ENCODE measurements at places on chromosomes 4 and X. TPM values are rescaled to one million over a fixed set of nuclear protein-coding genes. Genes with fewer than 3 reads are reported as not detected.

DNA sequence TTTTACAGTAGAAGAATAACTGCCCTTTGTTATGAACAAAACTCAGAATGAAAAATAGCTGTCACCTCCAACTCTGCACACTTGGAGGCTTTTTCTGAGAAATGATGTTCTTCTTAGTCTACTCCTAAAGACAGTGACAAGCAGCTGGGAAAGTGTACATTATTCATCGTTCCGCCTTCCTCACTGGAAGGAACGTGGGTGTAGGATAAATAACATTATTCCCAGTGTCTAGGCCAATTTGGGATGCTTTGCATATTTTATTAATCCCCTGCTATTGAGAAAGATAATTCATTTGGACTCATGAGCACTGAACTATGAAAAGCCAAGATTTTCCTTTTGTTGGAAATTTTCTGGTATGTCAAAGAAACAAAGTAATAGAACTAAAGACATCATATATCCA, 87.8 kb downstream of the VCX2 start:
- no peak for DNase-seq

GRCh38 chr4:1290165-1290977, 680 bp downstream of the MAEA start:
- DNase-seq = no peak

DNA sequence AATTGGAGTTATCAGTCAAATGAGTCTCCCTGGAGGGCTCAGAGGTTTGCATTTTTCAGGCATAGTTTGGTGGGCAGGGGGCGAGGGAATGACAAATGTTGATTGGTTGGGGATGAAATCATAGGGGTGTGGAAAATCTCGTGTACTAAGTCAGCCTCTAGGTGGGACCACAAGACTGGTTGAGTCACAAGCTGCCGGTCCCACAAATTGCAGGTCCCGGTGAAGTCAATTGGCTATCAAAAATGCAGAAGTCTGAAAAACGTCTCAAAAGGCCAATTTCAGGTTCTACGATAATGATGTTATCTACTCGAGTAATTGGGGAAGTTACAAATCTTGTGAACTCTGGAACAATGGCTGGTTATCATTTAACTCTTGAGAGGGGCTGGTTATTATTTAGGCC, 98.8 kb upstream of the DHX15 start:
- no peak for DNase-seq

The HTATSF1 gene
- 63.5 TPM for total RNA-seq

DNA sequence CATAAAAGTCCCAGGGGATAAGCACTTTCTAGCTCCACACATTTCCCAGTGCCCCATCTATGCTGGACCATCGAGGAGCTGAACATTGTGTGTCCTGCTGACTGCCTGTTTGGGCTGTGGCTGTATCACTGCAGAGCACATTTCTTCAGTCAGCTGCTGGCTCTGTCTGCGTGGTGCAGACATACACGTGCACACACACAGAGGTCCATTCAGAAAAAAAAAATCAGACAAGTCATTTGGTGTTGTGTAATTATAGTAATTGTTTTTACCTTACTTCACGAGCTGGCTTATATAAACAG, 1.1 kb upstream of the PDLIM3 start:
- DNase-seq = no peak

DNA sequence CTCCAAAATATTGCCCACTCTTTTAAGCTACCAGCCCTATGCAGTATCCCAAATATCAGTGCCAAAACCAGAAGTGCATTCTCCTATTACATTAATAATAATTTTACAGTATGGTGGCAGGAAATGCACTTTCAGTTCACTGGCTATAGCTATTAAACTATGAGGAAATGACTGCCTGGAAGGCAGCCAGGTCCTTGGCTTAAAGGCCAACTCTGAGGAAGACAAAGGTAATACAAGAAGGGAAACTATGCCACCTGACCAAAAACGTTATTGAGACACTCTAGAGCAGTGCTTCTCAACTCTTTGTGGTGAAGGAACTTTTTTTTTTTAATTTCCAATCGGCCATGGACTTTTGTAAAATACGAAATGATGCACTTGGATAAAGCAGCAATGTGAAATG, 133.6 kb upstream of the VAMP7 start:
- no peak for DNase-seq

The NEUROG2 gene
- total RNA-seq = not detected

DNA sequence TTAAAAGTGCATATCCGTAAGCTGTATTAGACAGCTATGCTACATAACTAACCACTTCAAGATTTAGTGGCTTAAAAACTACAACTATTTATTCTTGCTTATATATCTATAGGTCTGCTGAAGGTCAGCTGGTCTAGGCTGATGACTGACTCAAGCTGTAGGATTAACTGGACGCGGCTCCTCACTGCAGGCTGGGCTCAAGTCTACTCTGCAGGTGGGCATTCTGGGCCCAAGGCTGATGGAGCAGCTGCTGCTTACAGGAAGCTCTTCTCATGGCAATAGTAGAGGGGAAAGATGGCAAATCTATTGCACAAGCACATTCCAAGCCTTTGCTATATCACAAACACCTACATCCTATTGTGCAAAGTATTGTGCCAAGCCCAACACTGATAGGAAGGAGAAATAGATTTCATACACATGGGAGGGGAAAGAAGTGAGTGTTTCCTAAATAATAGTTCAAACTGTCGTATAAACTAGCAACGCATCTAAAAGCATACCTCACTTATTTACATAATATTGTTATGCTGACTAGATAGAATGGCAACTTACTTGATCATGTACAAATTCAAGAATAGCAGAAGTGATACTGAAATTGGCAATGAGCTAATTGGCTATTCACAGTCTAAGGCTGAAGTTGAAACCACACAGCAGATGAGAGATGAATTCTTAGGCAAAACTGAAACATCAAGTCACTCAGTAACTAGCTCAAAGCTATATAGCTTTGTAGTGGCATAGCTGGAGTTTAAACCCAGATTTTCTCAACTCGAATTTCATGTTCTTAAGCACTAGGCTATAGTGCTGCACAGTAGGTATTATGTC, 263.8 kb downstream of the NKX6-1 start:
- no peak for DNase-seq

The UGT2A2 gene
- not detected for total RNA-seq

GRCh38 chr4:115515772-115516171, 402.4 kb upstream of the NDST4 start:
- no peak for DNase-seq

The GAGE12J gene
- not detected for total RNA-seq

The TMEM128 gene
- 12.8 TPM for total RNA-seq

DNA sequence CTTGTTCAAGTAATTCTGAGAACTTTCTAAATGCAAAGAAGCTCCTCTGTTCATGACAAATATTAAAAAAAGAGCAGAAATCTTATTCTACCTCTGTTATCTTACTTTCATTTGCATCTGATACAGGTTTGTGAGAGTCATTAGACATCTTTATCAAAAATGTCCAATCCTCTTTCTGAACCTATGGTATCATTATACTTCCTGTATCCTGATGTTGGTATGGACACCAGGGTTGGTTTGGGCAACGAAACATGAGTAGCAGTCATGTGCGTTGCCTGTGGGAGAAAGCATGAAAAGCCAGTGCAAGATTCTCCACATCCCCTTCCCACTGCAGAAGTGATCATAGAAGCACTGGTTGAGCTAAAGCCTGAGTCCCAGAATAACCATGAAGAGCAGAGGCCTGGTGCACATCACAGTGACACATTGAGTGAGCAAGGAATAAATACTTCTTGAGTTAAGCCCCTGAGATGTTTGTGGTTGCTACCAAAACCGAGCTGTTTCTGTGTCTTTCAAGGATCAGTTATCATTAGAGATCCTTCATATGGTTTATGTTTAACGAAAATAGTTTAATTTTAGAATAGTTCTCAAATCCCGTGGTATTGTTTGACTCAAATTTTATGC, 197.2 kb downstream of the BANK1 start:
- no peak for DNase-seq

The MTNR1A gene
- not detected for total RNA-seq

- no peak for DNase-seq
Measured at GRCh38 chr4:76964769-76965168, 15.2 kb downstream of the SEPTIN11 start.

The P2RY10 gene
- total RNA-seq = not detected

- DNase-seq = no peak
Measured at GRCh38 chrX:31280580-31280979, 208.7 kb upstream of the FTHL17 start.

DNA sequence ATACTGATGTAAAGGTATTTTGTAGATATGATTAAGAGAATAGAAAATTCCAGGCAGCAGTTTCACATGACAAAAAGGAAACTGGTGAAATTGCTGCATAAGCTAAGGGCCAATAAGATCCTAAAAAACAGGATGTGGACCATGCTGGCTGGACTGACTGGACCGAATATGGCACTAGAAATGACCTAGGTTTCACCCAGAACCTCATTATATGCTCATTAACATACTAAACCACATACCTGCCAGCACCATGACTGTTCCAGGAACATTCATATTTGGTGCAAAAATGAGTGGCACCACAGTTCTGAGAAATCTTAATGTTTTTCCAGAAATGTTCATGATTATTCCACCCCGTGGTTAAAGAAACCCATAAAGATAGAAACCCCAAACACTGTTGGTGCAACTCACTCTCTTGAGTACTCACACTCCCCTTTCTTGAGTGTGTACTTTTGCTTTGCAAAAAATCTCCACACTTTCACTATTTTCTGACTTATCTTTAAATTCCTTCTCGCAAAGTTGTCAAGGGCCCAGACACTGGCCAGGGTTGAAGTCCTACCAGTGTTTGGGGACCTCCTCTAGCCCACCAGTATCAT, 74.0 kb downstream of the FANCB start:
- no peak for DNase-seq

GRCh38 chr4:1171311-1172227, 814 bp downstream of the SPON2 start:
- DNase-seq = no peak

DNA sequence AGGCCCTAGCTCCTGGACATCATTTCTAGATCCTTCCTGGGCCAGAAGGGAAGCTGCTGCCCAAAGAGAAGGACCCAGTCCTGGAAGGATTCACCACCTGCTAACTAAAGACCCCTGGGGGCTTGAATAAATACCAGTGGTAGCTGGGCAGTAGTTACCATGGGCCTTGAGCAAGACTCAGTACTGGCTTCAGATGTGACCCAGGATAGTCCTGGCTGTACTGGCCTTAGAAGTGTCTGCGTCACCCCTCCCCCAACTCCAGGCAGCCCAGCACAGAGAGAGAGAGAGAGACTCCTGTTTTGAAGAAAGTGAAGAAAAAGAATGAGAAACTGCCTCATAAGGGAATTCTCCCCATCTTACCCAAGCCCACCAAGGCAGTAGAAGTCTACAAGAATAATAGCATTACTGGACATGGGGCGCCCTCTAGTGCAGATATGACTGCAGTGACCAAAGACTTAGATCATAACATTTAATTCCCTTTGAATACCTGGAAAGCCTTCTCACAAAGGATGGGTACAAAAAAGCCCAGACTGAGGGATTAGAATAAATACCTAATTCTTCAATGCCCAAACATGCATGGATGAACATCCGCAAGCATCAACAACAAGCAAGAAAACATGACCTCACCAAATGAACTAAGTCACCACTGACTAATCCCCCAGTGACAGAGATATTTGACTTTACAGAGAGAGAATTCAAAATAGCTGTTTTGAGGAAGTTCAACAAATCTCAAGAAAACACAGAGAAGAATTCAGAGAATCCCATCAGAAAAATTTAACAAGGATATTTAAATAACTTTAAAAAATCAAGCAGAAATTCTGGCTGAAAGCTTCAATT, 171.8 kb downstream of the HNRNPD start:
- DNase-seq = peak; percentile 41

The NAA10 gene
- total RNA-seq = 136 TPM

Data from NCI-H460 (cell line).